NCI-H82 (cell line): ENCODE measurements at places on chromosomes 12 and 14.
A peak's percentile ranks its signal among the peaks of the same experiment; 100 is the strongest.

DNA sequence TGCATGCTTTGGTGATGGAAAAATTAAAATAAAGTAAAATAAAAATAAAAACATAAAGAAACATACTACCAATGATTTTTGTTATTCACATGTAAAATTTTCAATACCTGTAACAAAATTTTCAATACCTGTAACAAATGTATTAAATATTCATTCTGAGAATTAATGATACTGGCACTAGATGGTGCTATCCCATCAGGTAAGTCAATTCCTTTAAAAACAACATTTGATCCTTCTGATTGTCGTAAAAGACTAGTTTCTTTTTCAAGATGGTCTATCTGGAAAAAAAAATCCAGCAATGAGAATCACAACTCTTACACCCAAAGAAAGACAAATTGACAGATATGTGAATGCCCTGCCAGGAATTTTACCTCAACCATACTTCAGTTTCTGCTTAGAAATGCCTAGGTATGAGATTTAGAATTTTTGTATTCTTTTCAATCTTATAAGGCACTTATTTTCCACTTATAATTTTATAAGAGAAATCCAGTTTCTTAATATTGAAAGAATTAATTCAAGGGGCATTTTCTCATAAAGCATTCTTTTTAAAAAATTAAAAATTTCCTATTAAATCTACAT, 30.7 kb downstream of the CEP290 start:
- peak; percentile 36 for DNase-seq

DNA sequence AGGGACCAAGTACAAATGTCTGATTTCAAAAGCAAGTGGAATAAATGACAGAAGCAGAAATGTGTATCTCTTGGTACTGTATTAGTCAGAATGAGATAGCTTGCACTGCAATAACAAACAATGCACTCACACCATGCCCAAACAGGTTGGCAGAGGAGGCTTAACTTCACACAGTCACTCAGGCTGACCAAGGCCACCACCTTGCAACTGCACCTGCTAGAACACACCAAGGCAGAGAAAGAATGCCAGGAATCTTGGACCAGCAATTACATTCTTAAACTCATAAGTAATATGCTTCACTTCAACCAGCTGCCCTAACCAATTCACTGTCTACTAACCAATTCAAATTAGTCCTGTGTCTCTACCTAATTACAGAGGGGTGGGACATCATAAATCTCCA, 378.3 kb downstream of the BCL11B start:
- DNase-seq = no peak

- DNase-seq = no peak
Measured at GRCh38 chr14:72906316-72906715, 12.4 kb upstream of the DPF3 start.

GRCh38 chr12:64446295-64446694, 5.6 kb upstream of the TBK1 start:
- no peak for DNase-seq

DNA sequence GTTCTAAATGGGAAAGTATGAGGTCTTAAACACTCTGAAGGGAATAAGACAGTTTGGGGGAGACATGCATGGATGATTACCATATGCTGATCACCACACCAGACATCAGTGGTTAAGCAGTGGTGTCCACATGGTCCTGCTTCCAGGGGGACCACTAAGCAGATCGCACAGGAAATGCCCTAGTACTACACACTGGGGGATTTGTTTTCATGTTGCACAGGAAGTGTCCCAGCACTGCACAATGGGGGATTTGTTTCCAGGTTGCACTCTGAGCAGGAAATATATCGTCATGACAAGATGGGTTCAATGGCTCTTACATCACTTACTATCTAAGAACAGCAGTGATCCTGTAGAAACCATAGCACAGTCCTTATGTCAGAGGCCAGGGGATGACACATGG, 245.5 kb downstream of the BCL11B start:
- DNase-seq = peak; percentile 50

GRCh38 chr14:50237427-50237826, 6.0 kb upstream of the SOS2 start:
- no peak for DNase-seq
